Upper lobe of right lung (tissue), 1 donor: ENCODE measurements at places on chromosomes 16 and 17.

- no peak for DNase-seq
These were observed 126.4 kb upstream of the SMURF2 start for GRCh38 chr17:64788286-64789060.

GRCh38 chr17:80786470-80786869 is 205.2 kb upstream of the CHMP6 start:
- DNase-seq, result no peak

GRCh38 chr17:45227101-45227925 is 5.6 kb downstream of the FMNL1 start:
- DNase-seq, result no peak

DNA sequence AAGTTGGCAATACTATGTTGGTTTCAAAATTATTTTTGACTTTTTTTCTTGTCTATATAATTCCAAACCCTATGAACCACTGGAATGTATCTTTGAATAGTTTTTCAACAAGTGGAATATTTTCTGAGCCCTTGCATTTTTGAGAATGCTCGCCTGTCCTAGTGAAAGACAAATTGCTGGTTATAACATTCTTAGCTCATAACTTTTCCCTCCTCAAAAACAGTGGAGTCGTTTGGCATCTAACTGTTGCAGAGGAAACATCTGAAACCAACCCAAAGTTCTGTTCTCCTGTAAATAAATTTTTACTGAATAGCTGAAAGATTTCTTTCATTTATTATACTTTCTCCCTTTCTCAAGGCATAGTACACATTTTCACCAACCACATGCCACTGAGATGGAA is 11.3 kb upstream of the COX10 start:
- DNase-seq, result no peak

GRCh38 chr16:3846595-3847091 is 33.9 kb downstream of the CREBBP start:
- no peak for DNase-seq

DNA sequence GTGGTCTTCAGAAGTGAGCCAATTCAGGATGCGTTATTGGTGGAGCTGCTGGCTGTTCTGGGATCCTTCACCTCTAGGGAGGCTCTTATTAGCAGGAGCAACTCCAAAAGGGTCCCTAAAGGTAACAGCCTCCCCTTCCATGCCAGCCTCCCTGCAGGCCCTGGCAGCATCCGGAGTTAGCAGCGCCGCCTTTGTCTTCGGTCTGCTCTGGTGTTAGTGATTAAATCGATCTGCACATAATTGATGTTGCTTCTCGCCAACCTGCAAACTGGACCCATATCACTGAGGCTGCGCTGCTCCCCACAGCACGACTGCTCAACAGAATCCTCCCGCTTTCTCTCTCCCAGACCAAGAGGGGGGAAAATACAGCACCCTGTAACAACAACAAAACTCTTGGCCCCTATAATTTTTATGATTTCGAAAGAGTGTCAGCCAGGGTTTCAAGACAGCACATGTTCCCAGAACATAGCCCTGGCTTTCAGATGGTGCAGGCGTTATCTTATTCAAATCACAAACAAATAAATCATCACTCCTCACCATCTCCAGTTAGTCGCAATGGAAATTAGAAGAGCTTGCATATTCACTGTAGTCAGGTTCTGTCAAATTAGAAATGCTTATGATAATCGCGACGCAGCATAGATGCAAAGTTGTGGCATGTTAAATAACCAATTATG is 76.0 kb downstream of the IRX3 start:
- DNase-seq, result no peak

- no peak for DNase-seq
These were observed 5.9 kb upstream of the CDIP1 start for GRCh38 chr16:4544473-4544872.

DNA sequence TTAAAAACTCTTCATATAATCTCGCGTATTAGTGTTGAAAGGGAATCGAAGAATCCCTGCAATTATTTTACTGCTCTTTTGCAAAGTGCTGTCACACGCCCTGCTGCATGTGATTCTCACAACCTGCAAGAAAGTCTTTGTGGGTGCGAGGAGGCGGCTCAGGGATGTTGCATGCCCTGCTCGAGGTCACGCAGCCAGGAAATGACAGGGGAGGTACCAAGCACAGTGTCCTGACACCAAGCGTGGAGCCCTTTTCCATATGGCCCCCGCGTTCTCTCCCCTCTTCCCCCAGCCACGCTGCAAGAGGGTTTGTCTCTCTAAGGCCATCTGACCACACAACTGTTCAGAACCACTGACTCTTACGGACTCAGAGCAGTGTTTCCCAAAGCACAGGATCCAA is 37.6 kb downstream of the OR3A1 start:
- no peak for DNase-seq

DNA sequence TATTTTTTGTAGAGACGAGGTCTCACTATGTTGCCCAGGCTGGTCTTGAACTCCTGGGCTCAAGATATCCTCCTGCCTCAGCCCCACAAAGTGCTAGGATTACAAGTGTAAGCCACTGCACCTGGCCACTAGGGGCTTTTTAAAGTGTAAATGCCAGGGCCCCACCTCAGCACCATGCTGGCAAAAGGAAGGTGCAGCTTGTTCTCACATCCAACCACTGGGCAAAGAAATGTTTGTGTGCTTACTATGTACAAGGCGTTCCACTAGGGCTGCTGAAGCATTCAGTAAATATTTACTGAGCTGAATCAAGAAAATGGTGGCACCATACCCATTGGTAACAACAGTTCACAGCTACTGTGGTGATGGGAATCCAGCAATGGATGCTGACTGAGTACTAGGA is 22.6 kb downstream of the COG1 start:
- DNase-seq, result no peak

DNA sequence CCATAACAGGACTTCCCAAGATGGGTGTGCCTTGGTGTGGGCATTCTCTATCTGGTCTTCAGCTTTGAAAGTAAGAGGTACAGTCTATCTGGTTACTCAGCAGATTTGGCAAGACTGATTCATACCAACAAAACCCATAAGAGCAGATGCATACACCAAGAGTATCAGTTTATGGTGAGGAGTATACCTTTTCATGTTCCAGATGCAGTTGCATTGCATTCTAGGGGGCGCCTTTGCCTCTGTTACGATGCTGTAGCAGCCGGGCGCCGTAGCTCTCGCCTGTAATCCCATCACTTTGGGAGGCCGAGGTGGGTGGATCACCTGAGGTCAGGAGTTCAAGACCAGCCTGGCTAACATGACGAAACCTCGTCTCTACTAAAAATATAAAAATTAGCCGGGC is 31.1 kb upstream of the CARMIL2 start:
- no peak for DNase-seq

- no peak for DNase-seq
These were observed 249.8 kb downstream of the CDH11 start for GRCh38 chr16:64872101-64872500.

DNA sequence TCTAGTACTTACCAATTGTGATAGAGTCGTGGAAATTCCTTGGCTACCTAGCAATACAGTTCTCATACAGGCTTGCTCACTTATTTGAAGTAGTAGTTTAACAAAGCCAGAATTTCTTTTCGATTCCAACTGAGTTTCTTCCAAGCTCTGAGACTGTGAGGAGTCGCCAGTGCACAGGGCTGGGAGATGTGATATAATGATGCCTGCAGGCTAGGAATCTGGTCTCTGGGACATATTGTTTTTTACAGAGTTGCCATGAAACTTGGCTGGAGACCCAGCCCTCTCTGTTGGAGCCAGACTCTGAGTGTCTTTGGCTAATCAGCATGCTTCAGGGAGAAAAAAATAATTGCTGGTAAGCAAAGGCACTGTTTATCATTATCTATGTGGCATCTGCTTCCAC is 698.8 kb upstream of the GOT2 start:
- no peak for DNase-seq
